ENCODE measurements at places on chromosomes 4 and X.

DNA sequence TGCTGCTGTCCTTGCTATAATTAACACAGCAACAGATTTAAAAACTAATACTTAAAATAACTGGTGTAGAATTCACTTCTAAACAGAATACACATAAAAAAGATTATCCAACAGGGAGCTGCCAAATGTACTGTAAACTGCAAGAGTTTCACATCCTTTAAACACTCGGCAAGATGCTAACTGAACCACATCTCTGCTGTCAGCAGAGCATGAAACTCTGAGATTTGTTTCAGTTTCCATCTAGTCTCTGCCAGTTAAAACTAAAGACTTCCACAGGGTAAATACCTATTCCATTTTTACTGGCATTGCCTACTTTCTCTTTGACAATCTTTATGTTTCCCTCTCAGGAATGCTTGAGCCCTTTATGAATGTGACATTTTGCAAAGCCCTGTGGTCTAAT lies 127.7 kb downstream of the SLC7A11 start:
- DNase-seq: no peak
- no peaks in the 10 kb centered on the region for H3K27me3 ChIP-seq
- no peaks in the 10 kb centered on the region for H3K36me3 ChIP-seq

DNA sequence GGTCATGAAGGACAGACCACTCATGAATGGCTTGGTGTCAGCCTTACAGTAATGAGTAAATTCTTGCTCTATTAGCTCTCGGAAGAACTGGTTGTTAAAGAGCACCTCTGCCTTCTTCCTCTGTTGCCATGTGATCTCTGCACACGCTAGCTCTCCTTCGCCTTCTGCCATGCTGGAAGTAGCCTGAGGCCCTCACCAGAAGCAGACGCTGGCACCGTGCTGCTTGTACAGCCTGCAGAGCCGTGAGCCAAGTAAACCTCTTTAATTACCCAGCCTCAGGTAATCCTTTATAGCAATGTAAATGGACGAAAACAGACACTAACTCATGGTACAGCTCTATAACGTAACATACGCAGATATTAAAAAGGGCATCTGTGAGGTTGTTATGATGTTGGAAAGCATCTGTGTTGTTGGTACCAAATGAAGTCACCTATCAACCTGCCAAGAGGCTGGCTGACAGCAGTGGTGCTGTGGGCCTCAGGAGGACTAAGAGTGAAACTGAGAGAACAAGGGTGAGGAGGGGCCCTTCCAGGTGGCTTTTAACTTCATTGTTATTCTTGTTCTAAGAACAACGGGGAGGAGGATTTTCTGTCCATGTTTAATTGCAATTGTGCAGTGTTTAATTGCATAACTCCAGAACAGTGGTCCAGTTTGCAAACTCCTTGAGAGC lies 69.2 kb downstream of the CRMP1 start:
- peaks cover 3% of the 10 kb centered on the region for H3K27me3 ChIP-seq
- H3K4me1 ChIP-seq: peaks cover 9% of the 10 kb centered on the region
- DNase-seq: no peak
- peaks cover 36% of the 10 kb centered on the region for H3K36me3 ChIP-seq

DNA sequence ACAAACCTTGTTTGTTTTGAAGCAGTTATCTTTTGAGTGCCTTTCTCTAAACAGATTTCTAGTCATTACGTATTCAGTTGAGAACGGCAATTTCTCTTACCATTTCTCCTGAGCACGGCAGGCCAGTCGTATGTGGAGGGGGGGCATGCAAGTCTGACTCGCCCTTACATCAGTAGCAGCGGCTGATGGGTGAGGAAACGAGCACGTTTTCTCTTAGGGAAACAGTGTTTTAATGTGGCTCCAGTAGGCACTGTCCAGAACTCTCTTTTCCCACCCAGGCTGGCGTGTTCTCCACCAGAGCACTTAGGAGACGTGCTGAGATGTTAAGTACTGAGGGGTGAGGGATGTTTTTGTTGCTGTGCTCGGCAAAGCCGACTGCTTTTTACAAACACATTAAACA lies 240.5 kb downstream of the STIM2 start:
- H3K36me3 ChIP-seq: no peaks in the 10 kb centered on the region
- H3K4me1 ChIP-seq: no peaks in the 10 kb centered on the region
- DNase-seq: no peak

- peak; percentile 59 for DNase-seq
- H3K4me1 ChIP-seq: peaks cover 14% of the 10 kb centered on the region
- H3K27me3 ChIP-seq: no peaks in the 10 kb centered on the region
- no peaks in the 10 kb centered on the region for H3K36me3 ChIP-seq
Observed at GRCh38 chr4:76300012-76300411, 6.5 kb upstream of the STBD1 start.

- H3K27ac ChIP-seq: no peak overlapping the region
- DNase-seq: no peak
- no peak overlapping the region for H3K4me3 ChIP-seq
- H3K4me1 ChIP-seq: peaks cover 34% of the 10 kb centered on the region
- H3K36me3 ChIP-seq: no peaks in the 10 kb centered on the region
Observed at GRCh38 chr4:38614231-38614630, 49.8 kb upstream of the KLF3 start.

- no peaks in the 10 kb centered on the region for H3K27me3 ChIP-seq
- peaks cover 55% of the 10 kb centered on the region for H3K36me3 ChIP-seq
- no peak for DNase-seq
- H3K4me1 ChIP-seq: peaks cover 6% of the 10 kb centered on the region
Observed at GRCh38 chr4:88661739-88662138, 35.9 kb downstream of the NAP1L5 start.

- no peaks in the 10 kb centered on the region for H3K4me1 ChIP-seq
- no peaks in the 10 kb centered on the region for H3K36me3 ChIP-seq
- no peaks in the 10 kb centered on the region for H3K27me3 ChIP-seq
- no peak overlapping the region for H3K4me3 ChIP-seq
- H3K27ac ChIP-seq: no peak overlapping the region
Observed at GRCh38 chr4:159416073-159416472, 313.2 kb downstream of the RAPGEF2 start.

DNA sequence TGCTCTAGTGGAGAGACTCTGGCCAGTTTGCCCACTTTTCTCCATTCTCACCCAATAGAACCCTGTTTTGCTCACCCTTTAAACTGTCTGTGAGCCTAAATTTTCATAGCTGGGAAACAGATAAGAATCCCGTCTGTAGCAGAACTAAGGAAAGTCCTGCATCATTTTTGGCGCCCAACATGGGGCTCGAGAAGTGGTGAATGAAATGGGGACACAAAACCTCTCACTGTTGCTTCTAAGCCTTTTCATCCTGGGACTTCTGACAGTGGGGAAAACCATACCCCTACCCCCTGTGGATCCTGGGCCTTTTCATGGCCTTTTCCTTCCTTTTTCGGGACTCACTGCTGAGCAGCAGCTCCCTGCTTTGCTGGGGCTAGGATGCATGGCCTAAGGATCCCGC lies 189.9 kb downstream of the INPP4B start:
- H3K27ac ChIP-seq: no peak overlapping the region
- no peak overlapping the region for H3K4me3 ChIP-seq
- no peaks in the 10 kb centered on the region for H3K36me3 ChIP-seq
- H3K4me1 ChIP-seq: no peaks in the 10 kb centered on the region

DNA sequence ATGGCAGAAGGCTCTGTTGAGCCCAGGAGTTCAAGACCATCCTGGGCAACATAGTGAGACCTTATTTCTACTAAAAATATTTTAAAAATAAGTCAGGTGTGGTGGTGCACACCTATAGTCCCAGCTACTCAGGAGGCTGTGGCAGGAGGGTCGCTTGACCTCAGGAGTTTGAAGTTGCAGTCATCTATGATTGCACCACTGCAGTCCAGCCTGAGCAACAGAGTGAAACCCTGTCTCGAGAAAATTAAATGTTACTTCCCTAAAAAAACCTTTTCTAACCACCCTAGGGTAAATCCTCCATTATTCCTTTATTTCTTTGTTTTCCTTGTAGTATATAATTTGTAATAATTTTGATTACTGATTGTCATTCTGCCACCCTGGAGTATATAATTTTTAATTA lies 7.9 kb downstream of the FAM200B start:
- peaks cover 24% of the 10 kb centered on the region for H3K36me3 ChIP-seq
- H3K27me3 ChIP-seq: no peaks in the 10 kb centered on the region
- H3K27ac ChIP-seq: no peak overlapping the region
- peaks cover 22% of the 10 kb centered on the region for H3K4me1 ChIP-seq

DNA sequence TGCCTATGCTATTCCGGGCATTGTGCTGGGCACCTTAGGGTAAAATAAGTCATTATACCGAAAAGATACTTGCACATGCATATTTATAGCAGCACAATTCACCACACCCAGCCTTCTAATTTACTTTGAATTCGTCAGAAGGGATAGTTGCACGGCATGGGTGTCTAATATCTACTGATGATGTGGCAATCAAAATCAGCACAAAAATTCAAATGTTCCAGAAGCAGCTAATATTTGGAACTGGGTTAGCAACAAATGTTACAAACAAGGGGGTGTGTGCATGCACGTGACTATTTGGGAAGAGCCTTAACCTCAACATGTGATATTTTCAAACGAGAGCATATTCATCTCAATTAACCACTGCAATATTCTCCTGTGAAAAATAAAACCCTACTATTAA lies 79.7 kb upstream of the PRSS48 start:
- H3K27ac ChIP-seq: peak overlapping the region; percentile 69
- H3K27me3 ChIP-seq: no peaks in the 10 kb centered on the region
- H3K36me3 ChIP-seq: no peaks in the 10 kb centered on the region
- no peak overlapping the region for H3K4me3 ChIP-seq

GRCh38 chrX:68703369-68703768 lies 55.9 kb downstream of the STARD8 start:
- no peaks in the 10 kb centered on the region for H3K27me3 ChIP-seq
- peaks cover 28% of the 10 kb centered on the region for H3K4me1 ChIP-seq
- no peaks in the 10 kb centered on the region for H3K36me3 ChIP-seq
- peak overlapping the region; percentile 36 for H3K27ac ChIP-seq
- H3K4me3 ChIP-seq: no peak overlapping the region

DNA sequence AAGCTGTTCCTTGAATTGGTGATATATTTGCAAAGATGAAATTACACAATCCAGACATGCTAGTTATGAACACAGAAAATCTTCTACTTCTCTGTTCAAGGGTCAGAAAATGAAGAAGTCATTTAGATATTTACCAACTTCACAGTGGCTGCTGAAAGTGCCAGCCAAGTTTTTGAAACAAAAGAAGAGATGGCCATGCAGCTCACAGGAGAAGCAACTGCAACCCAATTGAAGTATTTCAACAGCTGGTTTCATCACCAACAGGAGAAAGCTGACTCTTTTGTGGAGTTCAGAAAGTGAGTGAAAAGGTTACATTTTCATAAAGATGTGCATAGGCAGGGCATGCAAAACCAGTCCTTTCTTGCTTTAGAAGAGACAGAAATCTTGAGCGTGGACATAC lies 70.1 kb upstream of the LSM6 start:
- no peaks in the 10 kb centered on the region for H3K4me1 ChIP-seq
- peak overlapping the region; percentile 5 for H3K27ac ChIP-seq
- H3K4me3 ChIP-seq: no peak overlapping the region
- DNase-seq: no peak

DNA sequence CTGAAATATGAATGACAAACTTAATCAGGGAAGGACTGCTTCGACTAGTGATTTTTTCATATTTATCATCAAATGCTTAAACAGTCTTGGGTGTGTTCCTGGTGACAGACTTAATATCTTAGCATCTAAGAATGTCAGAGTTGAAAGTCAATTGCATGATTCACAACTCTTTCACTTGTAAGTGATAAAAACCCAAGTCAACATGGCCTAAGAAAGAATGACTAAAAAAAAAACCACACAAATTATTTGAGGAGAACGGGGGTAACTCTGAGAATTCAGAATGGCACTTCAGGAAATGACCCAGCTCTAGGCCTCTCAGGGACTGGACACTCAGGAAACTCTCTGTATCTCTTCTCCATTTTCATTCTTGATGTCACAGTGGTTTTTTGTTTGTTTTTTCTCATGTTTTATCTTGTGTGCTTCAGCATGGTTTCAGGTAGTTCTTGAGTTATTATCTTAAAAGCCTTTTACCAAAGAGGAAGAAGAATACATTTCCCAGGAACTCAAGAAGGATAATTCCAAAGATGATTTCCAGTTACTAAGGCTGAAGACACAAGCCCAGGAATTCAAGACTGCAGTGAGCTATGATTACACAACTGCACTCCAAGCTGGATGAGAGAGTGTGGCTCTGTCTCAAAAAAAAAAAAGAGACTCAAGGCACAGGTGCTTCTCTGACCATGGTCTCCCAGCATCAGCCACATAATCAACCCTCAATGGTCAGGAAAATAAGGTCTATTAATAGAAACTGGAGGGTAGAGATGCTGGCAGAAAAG lies 1697.8 kb upstream of the IGFBP7 start:
- no peaks in the 10 kb centered on the region for H3K36me3 ChIP-seq
- no peak overlapping the region for H3K4me3 ChIP-seq
- DNase-seq: no peak

GRCh38 chr4:132493476-132493875 lies 655.6 kb upstream of the PCDH10 start:
- H3K4me3 ChIP-seq: no peak overlapping the region
- no peak for DNase-seq
- H3K27ac ChIP-seq: no peak overlapping the region
- H3K27me3 ChIP-seq: no peaks in the 10 kb centered on the region
- no peaks in the 10 kb centered on the region for H3K36me3 ChIP-seq
- H3K4me1 ChIP-seq: no peaks in the 10 kb centered on the region

GRCh38 chr4:147772056-147772455 lies 40.2 kb downstream of the ARHGAP10 start:
- H3K4me1 ChIP-seq: peaks cover 6% of the 10 kb centered on the region
- no peak for DNase-seq
- no peaks in the 10 kb centered on the region for H3K27me3 ChIP-seq
- H3K36me3 ChIP-seq: no peaks in the 10 kb centered on the region
- no peak overlapping the region for H3K27ac ChIP-seq

DNA sequence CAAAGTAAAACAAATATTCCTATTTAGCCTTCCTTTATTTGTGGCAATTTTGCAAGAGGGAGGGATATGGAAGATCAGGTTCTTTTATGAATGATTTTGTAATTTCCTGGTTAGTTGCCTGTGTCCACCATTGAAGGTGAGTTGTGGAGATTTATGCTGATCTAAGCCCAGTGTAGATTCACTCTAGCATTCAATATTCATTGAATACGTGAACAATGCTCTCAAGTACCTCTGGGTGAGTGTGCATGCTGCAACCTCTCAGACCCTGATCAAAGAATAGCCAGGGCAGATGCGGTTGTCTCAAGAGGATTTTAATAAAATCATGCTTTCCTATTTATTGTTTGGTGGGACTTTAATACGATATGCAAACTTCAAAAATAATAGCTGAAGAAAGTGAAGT lies 628.4 kb downstream of the SPRY1 start:
- peaks cover 4% of the 10 kb centered on the region for H3K4me1 ChIP-seq
- H3K27ac ChIP-seq: no peak overlapping the region
- H3K27me3 ChIP-seq: no peaks in the 10 kb centered on the region
- no peaks in the 10 kb centered on the region for H3K36me3 ChIP-seq
